ENCODE measurements at places on chromosomes 13 and 19.

- DNase-seq = no peak
Observed at GRCh38 chr19:7879111-7879807, 5.1 kb upstream of the PRR36 start.

GRCh38 chr13:110546926-110547325 lies 14.6 kb downstream of the RAB20 start:
- no peak for DNase-seq

DNA sequence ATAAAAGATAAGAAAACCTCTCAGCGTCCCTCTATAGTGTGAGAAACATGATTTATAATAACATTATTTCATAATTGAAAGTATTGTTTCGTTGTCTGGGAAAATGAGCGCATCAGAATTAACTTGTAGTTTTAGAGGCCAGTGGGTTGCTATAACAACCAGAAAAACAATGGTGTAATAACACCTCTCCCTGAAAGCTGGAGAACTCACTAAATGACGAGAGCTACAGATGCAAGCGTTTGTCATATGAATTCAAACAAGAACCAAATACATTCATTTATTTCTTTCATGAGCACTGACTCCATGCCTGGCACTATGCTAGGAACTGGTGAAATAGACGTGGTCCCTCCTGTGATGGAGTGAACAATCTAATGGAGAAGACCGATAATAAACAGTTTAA lies 16.3 kb downstream of the KBTBD7 start:
- no peak for DNase-seq

DNA sequence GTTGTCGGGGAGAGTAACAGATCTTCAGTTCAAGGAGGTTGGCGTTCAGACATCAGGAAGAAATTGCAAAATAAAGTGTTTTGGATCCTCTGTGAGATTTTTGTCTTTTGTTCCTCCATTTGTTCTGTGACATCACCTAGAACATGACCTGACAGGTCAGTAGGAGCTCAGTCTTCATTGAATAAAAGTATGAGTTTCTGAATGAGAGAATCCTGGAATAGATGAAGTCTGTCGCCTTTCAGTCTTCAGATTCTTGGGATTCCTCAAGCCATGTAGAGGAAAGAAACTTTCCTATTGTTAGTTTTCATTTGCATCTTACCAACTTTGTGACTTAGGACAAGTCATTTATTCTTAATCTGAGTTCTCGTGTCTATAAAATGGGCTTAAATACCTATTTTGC lies 14.4 kb downstream of the ARHGAP35 start:
- no peak for DNase-seq

- DNase-seq = no peak
Observed at GRCh38 chr19:2923510-2923909, 21.3 kb downstream of the ZNF77 start.

- no peak for DNase-seq
Observed at GRCh38 chr19:50652722-50653121, 3.5 kb downstream of the C19orf81 start.

DNA sequence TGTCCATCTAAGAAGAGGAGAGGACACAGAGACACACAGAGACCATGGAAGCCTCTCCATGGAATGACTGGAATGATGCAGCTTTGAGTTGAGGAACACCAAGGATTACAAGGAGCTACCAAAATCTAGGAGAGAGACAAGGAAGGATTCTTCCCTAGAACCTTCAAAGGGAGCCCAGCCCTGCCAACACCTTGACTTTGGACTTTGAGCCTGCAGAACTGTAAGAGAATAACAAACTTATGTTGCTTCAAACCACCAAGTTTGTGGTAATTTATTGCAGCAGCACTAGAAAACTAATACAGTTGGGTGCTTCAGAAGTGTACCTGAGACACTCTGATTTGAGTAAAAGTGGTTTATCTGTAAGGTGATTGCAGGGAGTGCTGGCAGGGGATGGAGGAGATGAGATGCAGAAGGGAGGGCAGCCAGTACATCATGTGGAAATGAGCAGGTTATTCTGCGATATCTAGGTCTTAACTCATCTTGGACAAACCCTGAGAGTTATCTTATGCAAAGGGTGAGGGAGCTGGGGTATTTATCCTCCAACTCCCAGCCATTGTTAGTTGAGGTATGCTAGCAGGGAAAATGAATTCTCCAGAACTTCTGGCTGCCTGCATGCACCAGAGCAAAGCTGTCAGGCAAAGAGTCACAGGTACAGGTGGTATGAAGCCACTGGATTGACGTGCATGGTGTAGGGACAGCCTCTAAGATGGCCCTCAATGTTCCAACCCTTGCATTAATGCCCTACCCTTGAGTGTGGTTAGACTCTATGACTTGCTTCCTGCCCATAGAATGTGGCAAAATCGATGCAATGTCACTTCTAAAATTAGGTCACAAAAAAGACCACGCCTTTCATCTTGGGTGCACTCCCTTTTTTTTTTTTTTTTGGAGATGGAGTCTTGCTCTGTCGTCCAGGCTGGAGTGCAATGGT lies 31.3 kb upstream of the ADGRL1 start:
- no peak for DNase-seq

GRCh38 chr19:32566246-32566830 lies 14.7 kb upstream of the PDCD5 start:
- no peak for DNase-seq

- DNase-seq = no peak
Observed at GRCh38 chr13:113544071-113544891, 40.3 kb upstream of the TFDP1 start.

DNA sequence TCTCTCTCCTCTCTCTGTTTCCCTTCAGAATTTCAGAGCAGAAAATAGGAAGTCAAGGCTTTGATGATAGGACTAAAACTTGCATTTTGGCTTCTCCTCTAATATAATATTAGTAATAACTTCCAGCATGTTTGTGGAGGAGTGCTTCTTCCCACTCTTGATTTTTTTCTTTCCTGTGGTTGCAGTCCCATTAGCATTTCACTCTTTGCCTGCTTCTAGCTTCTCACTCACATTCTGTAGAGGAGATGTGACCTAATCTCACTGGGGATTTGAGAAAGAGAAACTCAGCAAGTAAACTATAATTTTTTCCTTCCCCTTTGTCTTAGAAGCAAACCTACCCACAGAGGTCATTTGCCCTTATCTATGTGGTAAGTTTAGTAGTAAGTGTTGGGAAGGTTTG lies 169.4 kb upstream of the HTR2A start:
- DNase-seq = no peak

- no peak for DNase-seq
Observed at GRCh38 chr19:56314018-56314380, 640 bp downstream of the ZSCAN5A start.

DNA sequence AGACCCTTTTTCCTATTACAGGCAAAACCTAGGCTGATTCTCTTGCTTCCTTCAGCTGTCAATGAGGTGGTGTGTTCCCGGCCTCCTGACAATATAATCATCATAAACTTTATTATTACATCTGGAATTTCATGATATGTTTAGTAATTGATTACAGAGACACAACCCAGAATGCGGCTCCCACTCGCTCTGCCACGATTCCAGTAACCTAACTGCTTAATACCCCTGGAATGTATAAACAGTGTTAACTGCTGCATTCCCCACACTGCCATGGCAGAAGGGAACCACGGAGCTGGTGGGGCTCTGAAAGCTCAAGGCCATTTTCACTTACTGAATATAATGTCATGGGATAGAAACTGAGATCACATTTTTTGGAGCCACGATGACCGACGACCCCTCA lies 17.1 kb downstream of the TSHZ3 start:
- no peak for DNase-seq

DNA sequence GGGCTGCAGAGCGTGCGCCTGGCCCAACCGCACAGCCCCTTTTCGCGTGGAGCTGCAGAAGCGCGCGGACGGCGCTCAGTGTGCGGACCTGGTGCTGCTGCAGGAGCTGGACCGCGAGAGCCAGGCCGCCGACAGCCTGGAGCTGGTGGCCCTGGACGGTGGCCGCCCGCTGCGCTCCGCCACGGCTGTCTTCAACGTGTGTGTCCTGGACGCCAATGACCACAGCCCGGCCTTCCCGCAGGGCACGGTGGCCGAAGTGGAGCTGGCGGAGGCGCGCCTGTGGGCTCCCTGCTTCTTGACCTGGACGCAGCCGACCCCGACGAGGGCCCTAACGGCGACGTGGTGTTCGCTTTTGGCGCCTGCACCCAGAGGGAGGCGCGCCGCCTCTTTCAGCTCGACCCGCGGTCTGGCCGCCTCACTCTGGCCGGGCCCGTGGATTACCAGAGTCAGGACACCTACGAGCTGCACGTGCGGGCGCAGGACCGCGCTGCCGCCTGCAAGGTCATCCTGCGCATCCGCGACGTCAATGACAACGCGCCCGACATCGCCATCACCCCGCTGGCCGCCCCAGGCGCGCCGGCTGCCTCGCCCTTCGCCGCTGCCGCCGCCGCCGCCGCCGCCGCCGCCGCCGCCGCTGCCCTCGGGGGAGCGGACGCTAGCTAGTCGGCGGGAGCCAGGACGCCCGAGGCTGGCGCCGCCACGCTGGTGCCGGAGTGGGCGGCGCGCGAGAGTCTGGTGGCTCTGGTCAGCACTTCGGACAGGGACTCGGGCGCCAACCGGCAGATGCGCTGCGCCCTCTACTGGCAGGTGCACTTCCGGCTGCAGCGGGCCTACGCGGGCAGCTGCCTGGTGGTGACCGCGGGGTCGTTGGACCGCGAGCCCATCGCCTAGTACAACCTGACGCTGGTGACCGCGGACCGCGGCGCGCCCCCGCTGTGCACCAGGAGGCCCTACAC lies 172.2 kb downstream of the OLFM4 start:
- DNase-seq = no peak

- peak; percentile 62 for DNase-seq
Observed at GRCh38 chr19:15264061-15264932, 32.0 kb upstream of the EPHX3 start.

DNA sequence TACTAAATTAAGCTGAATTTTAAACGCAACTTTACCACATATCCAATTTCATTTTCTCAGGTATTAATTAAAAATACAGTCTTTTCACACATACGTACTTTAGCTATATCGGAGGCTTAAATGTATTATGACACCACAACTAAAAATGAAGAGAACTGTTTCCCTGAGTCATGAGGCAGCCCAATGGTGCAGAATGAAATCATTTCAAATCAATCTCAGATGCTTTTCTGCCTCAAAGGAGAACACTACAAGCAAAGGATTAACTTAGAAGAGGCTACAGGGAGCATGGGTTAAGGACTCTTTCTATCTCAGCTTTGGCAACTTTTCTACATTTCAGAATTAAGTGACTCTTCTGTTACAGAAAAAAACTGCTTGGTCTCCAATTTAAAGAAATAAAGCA lies 516.3 kb upstream of the HTR2A start:
- no peak for DNase-seq
